T-helper 2 cell treated with Interferon-gamma antibody and Interleukin-4, amounts not matched to agents 100 ng/mL and 5 ng/mL, for 36 hours (primary cell): ENCODE measurements at places on chromosomes 1 and 21. TPM values are rescaled to one million over a fixed set of nuclear protein-coding genes. Genes with fewer than 3 reads are reported as not detected.

The CD84 gene
- 40.8 and 43.9 TPM in 2 replicates for total RNA-seq

The ADIPOR1 gene
- total RNA-seq, result 65.3 and 68.3 TPM in 2 replicates

The DIPK1A gene
- total RNA-seq, result 15.1 and 15.2 TPM in 2 replicates

The SLC2A5 gene
- total RNA-seq, result 0.05 TPM in 1 of 2 replicates, not detected in the other

The FMN2 gene
- not detected in 2 replicates for total RNA-seq

The UBXN10 gene
- total RNA-seq, result 0.45 and 0.64 TPM in 2 replicates

The FGR gene
- total RNA-seq, result 0.14 and 0.23 TPM in 2 replicates

The NEGR1 gene
- not detected in 2 replicates for total RNA-seq

The PPP2R5A gene
- 52.3 and 54.0 TPM in 2 replicates for total RNA-seq

The ARHGEF10L gene
- total RNA-seq, result not detected in 2 replicates

The F13B gene
- total RNA-seq, result not detected in 2 replicates

The CCT8 gene
- 261 and 264 TPM in 2 replicates for total RNA-seq

The CRYAA gene
- not detected in 2 replicates for total RNA-seq

The BLACAT1 gene
- 0.09 TPM in 1 of 2 replicates, not detected in the other for total RNA-seq

The TMEM240 gene
- total RNA-seq, result 1.0 and 1.1 TPM in 2 replicates
